ENCODE measurements at places on chromosomes 4 and X. TPM values are rescaled to one million over a fixed set of nuclear protein-coding genes. Genes with fewer than 3 reads are reported as not detected.

- H3K36me3 ChIP-seq: no peaks in the 10 kb centered on the region
- no peaks in the 10 kb centered on the region for H3K4me1 ChIP-seq
- H3K27me3 ChIP-seq: no peaks in the 10 kb centered on the region
- no peak overlapping the region for H3K4me3 ChIP-seq
Observed at GRCh38 chrX:18041656-18042055, 179.0 kb downstream of the BEND2 start.

The SERPINA7 gene
- not detected for total RNA-seq

DNA sequence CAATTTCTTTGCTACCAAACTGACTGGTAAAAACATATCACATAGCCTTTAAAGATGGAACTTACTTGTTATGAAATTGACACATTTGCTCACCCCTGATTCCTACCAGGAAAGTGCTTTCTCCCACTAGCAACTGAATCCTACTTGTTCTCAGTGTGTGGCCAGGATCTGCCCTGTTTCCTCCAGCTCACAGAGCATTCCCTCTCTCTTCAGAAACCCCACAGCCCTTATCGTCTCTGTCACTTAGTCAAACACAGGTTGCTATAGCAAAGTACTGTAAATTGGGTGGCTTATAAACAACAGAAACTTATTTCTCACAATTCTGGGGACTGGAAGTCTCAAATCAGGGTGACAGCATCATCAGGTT lies 265.2 kb upstream of the BOD1L1 start:
- H3K4me3 ChIP-seq: no peak overlapping the region
- H3K36me3 ChIP-seq: no peaks in the 10 kb centered on the region
- no peak overlapping the region for H3K27ac ChIP-seq
- H3K27me3 ChIP-seq: no peaks in the 10 kb centered on the region
- no peak for DNase-seq

DNA sequence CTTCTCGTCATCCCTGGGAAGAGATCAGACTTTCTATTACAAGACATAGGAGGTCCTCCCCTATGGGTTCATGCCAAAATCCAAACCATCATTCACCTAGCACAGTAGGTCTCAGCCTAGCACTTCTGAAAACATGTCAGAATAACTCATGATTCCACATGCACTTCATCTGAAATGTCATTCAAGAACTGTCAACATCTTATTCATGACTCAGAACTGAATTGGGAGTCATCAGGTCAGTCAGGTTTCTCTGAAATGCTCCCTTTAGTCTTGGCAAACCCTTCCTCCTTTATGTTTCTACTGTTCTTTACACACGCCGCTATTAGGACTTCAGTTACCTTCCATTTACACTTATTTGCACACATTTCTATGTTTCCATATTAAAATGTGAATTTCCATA lies 67.2 kb downstream of the ANTXR2 start:
- H3K27ac ChIP-seq: no peak overlapping the region
- no peak overlapping the region for H3K4me3 ChIP-seq
- DNase-seq: no peak
- H3K27me3 ChIP-seq: no peaks in the 10 kb centered on the region
- H3K4me1 ChIP-seq: peaks cover 18% of the 10 kb centered on the region

DNA sequence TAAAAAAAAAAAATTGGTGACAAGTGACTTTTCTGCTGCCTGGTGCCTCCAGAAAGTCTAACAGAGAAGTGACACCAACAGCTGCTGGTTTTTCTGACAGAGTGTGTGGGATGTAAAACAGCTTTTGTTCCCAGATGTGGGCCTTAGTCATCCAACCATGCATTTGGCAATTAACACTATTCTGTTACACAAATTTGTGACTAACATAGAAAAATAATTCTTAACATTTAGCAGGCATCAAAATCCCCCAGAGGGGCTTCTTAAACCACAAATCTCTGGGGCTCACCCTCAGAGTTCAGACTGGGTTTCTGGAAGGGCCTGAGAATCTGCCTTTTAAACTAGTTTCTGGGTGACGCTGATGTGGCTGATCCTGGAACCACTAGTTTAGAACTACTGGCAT lies 100.5 kb upstream of the PCDH7 start:
- H3K27me3 ChIP-seq: no peaks in the 10 kb centered on the region
- H3K4me1 ChIP-seq: no peaks in the 10 kb centered on the region
- no peak overlapping the region for H3K4me3 ChIP-seq
- no peaks in the 10 kb centered on the region for H3K36me3 ChIP-seq
- no peak overlapping the region for H3K27ac ChIP-seq

The GRIA2 gene
- 15.2 TPM for total RNA-seq

DNA sequence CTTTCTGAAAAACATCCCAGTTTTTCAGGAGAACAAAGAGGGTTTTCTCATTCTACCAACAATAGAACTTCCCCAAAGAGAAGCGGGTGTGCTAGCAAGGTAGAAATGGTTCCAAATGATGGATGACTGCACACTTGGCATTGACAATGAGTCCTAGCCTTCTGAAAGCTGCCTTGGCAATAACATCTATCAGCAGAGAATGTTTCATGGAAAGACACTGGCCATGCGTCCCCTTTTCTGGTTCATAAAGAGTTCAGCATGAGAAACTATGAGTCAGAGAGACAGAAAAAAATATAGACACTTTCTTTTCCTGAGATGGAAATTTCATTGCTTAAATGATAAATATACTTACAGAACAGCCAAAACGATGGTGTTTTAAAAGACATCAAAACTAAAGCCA lies 236.9 kb upstream of the PRKX start:
- H3K27ac ChIP-seq: no peak overlapping the region
- no peaks in the 10 kb centered on the region for H3K4me1 ChIP-seq
- H3K27me3 ChIP-seq: no peaks in the 10 kb centered on the region
- no peaks in the 10 kb centered on the region for H3K36me3 ChIP-seq
- H3K4me3 ChIP-seq: no peak overlapping the region

The SPANXN3 gene
- total RNA-seq: not detected

The TDO2 gene
- not detected for total RNA-seq

The HSFX2 gene
- not detected for total RNA-seq

The BOD1L1 gene
- total RNA-seq: 46.9 TPM

DNA sequence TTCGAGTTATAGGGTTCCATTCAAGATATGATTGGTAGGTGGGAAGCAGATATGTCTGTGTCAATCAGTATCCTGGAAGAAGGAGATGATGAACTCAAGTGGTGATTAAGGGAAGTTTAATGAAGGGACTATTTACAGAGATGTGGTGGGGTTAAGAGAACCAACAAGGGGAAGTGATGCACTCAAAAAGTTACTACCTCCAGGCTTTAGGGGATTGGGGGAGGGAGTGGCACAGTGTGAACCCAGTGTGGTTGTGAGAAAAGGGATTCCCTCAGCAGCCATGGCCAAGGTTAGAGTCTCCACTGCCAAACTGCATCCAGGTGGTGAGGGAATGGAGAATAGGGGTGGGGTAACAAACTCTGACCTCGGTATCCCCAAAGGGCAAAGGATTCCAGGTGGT lies 27.9 kb downstream of the PKD2 start:
- no peak overlapping the region for H3K27ac ChIP-seq
- H3K27me3 ChIP-seq: no peaks in the 10 kb centered on the region
- H3K4me1 ChIP-seq: no peaks in the 10 kb centered on the region
- H3K36me3 ChIP-seq: peaks cover 55% of the 10 kb centered on the region

GRCh38 chr4:114208574-114209151 lies 229.2 kb upstream of the ARSJ start:
- no peak for DNase-seq
- no peak overlapping the region for H3K4me3 ChIP-seq
- no peaks in the 10 kb centered on the region for H3K36me3 ChIP-seq
- no peaks in the 10 kb centered on the region for H3K27me3 ChIP-seq
- no peaks in the 10 kb centered on the region for H3K4me1 ChIP-seq
- no peak overlapping the region for H3K27ac ChIP-seq

DNA sequence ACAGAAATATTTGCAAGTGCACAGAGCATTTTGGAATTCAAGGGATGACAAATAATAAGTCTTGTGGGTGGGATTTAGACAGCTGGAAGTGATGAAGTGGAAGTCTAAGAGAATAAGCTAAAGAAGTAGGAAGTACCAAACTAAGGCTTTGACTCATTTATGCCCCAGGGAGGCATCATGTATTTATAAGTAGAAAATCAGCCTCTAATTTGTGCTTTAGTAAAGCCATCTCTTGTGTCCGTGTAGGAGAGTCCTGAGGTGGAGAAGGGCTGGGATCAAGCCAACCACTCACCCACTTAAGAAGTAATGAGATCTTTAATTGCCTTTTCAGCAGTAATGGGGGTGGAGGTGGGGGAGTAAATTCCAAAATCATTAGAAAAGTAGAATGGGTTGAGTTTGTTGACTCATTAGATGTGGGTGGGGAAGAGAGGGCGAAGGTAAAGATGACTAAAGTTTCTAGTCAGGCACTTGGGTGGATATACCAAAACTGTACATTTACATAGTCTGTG lies 356.7 kb downstream of the STIM2 start:
- H3K36me3 ChIP-seq: no peaks in the 10 kb centered on the region
- no peak overlapping the region for H3K27ac ChIP-seq
- DNase-seq: no peak
- H3K27me3 ChIP-seq: no peaks in the 10 kb centered on the region
- no peaks in the 10 kb centered on the region for H3K4me1 ChIP-seq

Data from stomach (tissue), 19 donors.